ENCODE measurements at places on chromosomes 5 and 9. TPM values are rescaled to one million over a fixed set of nuclear protein-coding genes. Genes with fewer than 3 reads are reported as not detected.

- no peak for DNase-seq
Measured at GRCh38 chr5:162473041-162473714, 405.6 kb downstream of the GABRG2 start.

DNA sequence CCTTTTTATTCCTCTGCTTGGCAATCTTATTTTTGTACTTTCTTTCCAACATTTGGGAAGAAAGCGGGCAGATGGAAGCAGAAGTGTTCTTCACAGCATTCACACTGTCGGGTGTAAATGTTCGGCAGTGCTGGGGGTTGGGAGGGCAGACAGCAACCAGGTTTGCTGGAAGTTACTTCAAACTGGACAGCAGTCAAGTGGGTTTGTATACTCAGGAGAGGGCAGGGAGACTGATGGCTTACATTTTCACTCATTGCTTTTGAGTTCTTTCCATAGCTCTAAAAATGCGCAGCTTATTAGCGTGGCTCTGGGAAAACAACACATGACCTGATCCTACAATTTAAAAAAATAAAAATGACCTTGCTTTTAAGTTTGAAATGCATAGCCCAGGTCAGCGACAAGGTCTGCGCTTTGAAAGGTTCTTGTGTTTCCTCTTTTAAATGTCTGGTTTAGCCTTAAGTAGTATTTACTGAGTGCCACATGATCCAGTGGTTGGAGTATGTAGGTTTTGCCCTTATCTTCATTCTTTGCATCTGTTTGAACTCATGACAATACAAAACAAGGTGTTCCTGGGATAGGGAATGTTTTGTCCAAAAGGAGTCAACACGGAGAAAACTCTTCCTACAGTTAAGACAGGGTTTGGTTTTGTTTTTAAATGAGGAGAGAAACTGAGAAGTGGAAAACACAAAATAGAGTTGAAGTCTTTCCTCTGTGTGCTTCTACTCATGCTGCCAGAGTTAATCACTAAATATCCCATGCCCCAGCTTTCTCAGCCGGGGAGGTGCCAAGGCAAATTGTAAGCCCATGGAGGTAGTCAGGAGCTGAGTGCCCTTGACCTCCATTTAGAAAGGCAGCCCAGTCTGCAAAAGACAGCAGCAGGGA lies 132.7 kb upstream of the DMRT1 start:
- DNase-seq = no peak

GRCh38 chr9:72661401-72662135 lies 140.2 kb downstream of the TMC1 start:
- DNase-seq = no peak

DNA sequence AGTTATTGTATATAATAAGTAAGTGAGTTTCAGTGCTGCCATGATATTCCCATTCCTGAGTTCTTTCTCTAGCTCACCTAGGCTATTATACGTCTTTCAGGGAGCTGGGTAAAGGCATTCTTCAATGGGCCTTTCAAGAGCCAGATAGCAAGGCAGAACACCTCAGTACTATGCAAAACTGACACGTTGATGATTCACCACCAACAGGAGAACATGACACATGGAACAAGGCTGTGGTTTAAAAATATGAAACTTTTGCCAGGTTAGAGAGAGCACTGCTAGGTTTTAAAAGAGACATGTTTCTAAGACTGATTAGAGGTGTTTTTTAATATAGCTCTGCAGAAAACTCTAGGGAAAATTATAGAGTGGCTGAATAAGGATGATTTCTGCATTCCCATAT lies 95.9 kb downstream of the UGCG start:
- DNase-seq = no peak

Gene MAMDC2
- total RNA-seq = 16.0 TPM
